ENCODE measurements at places on chromosomes 16 and 17.

DNA sequence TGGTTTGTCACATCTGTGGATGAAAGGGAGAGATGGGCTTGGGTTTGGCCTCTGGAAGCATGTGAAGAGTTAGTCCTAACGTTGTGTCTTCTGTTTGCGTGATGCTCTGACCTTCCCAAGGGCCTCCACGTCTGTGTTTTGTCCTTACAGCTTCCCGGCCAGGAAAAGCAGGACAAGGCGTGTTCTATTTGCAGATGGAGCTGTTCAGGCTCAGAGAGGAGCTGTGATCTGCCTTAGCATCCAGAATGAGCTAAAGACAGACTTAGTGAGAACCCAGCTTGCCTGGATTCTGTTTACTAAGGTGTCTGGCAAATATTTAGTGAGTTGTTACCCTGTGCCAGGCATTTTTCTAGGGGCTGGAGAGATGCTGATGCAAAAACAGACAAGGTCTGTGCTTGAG, 282.1 kb downstream of the CBLN1 start:
- no peak for DNase-seq

DNA sequence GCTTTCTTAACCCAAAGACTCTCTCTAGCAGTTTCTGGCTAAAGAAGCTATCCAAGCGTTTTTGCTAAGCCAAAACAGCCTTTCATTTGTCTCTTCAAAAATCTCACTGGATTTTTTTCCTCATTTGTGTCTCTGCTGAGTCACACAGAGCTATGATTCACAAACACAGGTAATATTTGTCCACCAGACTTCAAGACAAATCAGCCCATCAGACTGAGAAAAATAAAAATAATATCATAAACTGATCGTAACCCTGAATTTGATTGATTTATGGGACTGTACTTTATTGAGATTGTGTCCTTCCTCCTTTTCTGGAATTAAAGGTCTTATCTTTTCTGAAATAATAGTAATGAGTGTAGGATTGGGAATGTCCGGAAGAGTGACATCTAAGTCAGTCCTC, 25.8 kb downstream of the TRIM16 start:
- no peak for DNase-seq

- no peak for DNase-seq
Measured at GRCh38 chr17:4214157-4214556, 49.6 kb downstream of the ANKFY1 start.

- DNase-seq, result no peak
Measured at GRCh38 chr17:20008242-20009051, 712 bp upstream of the SPECC1 start.

DNA sequence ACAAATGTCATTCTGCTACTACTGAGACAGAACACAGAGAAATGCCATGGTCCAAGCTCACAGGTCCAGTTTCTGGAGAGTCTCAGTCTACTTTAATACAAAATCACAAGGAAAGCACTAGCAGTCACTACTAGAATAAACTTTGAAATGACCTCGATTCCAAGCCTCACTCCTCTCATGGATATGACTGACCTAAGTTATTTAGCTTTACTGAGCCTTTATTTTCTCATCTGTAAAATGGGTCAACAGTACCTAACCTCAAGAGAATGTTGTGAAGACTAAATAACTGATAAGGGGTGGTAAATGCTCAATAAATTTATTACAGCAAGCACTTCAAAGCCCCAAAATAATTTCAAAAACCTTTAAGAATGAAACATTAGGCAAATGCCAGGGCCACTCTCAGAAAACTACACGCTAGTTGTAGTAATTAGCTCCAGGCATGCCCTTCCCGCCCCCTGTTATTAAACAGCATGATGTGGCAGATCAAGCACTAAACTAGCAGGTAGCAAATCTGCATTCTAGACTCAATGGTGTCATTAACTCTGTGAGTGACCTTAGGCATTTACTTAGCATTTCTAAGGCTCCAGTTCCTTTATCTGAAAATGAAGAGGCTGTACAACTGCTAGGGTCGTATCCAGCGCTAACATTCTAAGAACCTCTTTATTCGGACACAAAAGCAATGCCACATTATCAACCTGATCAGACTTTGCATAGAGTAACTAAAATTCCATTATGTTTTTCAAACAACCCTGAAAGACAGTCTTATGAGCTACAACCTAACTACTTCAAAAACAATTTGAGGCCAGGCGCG, 8.4 kb downstream of the GSPT1 start:
- no peak for DNase-seq

DNA sequence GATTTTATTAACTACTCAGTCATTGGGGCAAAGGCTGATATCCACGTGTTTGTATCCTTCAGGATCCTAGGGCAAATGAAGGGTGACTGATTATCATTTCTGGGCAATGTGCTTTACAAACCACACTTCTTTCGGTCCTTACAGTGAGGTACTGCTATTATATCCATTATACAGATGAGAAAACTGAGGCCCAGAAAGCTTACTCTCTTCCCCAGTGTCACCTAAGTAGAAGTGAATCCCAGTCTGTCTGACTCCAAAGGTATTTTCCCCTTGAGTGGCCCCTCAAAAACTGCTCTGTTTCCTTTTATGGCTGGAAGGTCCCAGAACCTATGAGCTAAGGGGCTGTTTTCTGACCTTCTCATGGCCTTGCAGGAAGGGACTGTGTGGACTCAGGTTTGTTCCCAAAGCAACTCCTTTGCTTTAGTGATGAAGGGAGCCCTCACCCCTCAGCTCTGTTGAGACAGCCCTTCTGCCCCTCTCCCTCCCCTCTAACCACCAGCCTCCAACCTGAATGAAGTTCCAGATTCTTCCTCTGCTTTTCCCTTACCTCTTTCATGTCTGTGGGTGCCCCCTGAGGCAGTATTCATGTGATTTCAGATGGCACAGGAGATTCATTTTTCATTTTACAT, 27.4 kb upstream of the ADGRG1 start:
- DNase-seq, result no peak

GRCh38 chr17:35843698-35844097, 25.0 kb downstream of the HEATR9 start:
- DNase-seq, result no peak

- DNase-seq, result no peak
Measured at GRCh38 chr16:19400711-19401110, 17.0 kb upstream of the TMC5 start.

GRCh38 chr16:89386306-89387185, 103.8 kb downstream of the ANKRD11 start:
- no peak for DNase-seq

GRCh38 chr16:82753821-82754220, 127.1 kb downstream of the CDH13 start:
- DNase-seq, result no peak

GRCh38 chr17:13266606-13267005, 248.8 kb upstream of the ELAC2 start:
- no peak for DNase-seq

DNA sequence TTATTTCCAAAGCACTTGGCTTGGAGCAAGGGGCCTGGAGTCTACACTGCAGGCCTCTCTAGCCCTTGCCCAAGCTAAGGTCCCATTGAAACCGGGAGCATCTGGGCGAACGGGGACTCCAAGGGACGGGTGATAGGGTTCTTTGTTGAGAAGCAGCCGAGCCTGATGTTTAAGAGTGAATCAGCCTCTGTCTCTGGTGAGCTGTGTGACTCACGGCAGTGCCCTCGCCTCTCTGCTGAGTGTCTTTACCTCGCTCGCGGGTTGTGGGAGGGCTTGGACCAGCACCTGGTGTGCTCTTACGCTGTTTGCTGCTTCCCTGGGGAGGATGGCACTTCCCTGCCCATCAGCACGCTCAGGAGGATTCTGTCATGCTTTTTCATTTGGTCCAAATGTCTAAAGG, 1.3 kb downstream of the HGS start:
- no peak for DNase-seq

- no peak for DNase-seq
Measured at GRCh38 chr17:29642171-29642611, 19.5 kb upstream of the CORO6 start.

- no peak for DNase-seq
Measured at GRCh38 chr17:27677191-27677590, 46.2 kb downstream of the LGALS9 start.

- no peak for DNase-seq
Measured at GRCh38 chr16:80309178-80309577, 231.6 kb upstream of the DYNLRB2 start.

DNA sequence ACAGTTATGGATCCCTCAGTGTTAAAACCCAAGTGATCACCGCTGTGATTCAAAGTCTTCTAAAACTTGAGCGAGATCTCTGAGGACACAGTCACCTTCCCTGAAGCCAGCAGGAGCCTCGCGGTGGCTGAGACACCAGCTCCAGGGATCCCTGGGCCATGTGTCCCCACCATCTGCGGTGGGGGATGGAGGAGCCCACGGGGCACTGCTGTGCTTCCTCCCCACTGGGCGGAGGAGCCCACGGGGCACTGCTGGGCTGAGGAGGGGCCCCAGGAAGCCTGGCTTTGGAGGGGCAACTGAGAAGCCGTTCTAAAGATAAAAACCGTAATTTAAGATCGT, 65.7 kb upstream of the METRNL start:
- no peak for DNase-seq

DNA sequence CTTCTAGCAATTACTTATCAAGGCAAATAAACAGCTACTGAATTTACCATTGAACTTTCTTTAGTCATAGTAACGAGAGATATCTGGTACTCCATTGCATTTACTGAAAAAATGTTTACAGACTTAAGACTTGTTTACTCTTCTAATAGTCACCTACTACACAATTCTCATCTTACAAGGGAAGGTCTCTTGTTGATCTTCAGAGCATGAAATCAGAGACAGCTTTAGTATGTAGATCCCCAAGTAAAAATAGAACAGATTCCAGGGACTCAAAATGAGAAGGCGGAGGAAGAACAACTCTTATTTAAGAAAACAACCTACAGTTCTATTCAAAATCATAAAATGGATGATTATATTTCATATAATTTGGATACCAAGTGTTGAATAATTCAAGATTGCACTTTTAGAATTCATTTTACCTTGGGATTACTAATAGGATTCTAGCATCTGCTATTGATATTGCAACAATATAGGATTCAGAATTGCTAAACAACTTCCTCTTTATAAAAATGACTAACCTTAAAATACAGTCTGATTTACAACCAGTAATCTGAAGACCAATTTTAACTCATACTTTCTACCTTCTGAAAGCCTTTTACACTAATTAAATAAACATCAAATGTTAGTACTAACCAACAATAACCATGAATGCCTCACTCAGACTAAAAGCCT, 20.8 kb downstream of the UBE2G1 start:
- no peak for DNase-seq

- DNase-seq, result no peak
Measured at GRCh38 chr17:30921544-30922196, at the start of gene ADAP2. Gene ADAP2, plus strand, starts transcription at chr17:30921945. Its CDS starts 70 bp downstream, at chr17:30922015.

DNA sequence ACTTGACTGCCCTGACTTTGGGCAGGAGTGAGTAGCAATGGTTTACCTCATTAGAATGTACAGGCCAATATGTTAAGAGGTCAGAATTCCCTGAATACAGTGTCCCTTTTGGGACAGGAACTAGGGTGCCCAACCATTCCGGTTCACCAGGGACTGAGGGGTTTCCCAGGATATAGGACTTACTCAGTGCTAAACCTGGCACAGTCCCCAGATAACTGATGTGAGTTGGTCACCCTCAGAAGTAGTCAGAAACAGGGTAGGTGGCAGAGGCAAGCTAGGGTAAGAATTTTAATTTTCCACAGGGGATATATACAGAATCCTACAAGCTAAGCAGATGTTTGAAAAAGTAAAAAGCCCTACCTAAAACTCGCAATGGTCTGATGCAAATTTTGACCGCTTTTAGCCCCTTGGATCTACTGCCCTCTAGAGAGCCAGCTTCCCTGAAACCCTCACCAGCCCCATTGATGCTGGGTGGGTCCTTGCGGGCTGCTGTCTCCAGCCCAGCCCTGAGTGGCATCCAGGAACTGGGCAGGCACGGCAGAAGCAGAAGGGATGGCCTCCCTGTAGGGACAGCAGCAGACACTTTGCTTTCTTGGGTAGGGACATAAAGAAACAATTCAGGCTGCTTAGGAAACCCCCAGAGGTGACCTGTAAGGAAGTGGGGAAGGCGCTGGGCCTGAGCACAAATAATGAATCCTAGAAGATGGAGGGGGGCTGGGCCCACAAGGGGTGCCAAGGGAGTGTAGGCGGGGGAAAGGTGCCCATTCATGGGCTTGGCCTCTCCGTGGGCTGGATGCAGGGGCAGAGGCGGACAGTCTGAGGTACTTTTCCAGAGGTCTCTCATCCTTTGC, 434.8 kb downstream of the SLC39A11 start:
- no peak for DNase-seq

- peak; percentile 71 for DNase-seq
Measured at GRCh38 chr17:72270273-72270924, 149.6 kb downstream of the SOX9 start.

DNA sequence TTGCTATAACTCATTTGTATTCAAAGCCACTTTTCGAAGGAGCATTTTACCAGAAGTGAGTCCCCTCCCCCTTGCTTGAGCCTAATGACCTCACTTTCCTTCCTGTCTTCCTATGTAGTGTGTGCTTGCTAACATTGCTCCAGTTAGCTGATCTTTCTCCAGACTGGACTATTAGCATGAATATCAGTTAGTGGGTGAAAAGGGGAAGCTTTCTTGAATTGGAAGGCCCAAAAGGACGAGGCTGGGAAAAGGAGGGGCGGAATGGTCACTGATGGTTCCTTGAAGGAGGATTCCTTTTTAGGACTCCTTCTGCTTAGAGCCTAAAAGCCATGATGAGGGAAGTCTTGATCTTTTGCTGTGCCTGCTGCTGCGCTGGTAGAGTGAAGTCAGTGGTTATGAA, 11.9 kb downstream of the MAP3K3 start:
- no peak for DNase-seq

GRCh38 chr17:35479271-35479670, 30.7 kb upstream of the SLFN13 start:
- no peak for DNase-seq

DNA sequence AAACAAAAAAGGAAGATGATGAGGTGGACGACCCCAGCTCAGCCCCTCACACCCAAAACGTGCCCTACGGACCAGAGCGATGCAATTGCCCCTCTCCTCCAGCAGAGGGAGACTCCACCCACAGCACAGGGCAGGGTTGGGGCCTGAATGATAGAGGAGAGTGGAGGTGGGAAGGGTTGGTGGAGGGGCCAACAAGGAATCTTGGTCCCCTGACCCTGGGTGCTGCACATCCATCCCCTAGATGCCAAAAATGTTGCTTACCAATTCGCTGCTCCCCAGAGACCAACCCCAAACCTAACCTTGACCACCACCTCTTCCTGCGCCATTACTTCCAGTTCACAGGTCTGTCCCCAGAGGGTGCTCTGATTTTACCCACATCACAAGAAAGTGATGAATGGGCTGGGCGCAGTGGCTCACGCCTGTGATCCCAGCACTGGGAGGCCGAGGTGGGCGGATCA, 12.9 kb downstream of the P2RX5 start:
- DNase-seq, result no peak

DNA sequence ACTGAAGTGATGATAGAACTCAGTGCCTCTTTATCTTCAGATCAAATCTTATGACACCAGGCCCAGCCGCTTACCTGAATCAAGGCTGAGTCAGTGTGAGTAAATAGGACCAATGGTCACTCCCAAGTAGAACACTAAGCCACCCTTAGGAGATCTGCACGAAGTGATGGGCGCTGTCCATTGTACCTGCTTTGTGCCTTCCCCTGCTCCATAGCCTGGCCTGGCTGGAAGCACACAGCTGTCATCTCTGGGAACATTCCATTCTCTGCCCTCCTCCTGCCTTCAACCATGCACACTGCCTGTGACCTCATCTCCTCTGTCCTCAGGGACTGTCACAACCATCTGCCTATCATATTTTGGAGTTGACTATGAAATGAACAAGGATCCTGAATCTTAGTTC, 279.5 kb upstream of the ASIC2 start:
- DNase-seq, result no peak

GRCh38 chr16:50568187-50568815, 20.1 kb downstream of the NKD1 start:
- DNase-seq, result no peak

- no peak for DNase-seq
Measured at GRCh38 chr16:11562411-11562810, 24.3 kb downstream of the LITAF start.
